ENCODE measurements at places on chromosomes 1 and 21.

DNA sequence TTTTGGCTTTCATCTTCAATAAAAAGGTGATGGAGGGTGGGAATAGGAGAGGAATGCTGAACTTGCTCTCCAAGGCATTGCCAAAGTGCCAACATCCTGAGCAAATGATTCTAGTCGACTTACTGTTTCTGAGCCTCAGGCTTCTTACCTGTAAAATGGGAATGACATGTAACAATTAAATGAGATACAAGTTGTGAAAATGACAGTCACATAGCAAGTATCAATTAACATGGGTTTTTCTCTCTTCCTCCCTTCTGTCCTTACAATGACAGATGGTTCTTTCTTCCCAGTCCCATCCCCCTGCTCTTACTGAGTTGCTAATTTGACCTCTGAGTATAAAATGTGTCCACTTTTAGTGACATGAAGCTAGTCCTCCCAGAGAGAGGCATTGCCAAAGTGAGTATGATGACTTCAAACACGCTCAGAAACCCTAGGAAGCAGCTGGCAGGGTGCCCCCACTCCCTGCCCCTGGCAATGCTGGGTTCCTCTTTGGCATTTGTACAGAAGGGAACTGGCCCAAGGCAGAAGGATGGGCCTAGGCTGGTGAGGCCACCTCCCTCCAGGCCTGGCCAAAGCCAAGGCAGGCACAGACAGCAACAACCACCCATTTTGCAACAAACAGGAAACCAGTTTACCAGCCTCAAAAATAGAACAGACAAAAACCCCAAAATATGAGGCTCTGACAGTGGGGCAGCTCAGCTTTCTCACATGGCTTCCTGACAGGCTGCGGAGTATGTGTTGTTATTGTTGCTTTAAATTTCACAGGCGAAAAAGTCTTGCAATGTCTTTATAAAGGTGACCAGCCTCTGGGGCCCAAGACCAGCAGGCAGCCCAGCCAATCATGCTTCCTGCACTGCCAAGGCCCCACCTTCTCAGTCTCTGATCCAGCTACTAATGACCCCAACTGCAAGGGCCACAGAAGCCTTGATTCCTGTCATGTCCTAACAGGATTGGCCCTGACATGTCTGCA lies 115.9 kb downstream of the HIVEP3 start:
- no peak for DNase-seq

DNA sequence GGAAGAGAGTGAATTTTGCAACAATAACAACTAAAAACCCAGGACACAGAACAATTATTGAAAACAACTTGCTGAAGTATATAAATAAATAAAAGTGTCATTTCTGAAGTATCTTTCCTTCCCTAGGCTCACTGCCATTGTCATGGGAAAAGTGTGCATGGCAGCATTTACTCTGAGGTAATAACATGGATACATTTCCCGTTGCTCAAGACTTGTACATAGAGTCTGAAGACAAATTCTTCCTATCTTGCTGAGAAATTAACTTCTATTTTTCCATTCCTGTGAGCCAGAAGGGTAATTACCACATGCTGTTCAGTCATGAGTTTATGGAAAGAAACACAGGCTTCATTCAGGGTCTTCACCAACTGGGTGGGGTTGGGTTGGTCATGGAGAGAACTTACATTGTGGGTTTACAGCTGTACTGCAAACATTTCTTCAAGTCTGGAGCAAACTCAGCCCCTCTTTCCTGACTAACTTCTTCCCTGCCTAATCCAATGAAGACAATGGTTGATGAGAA lies 32.2 kb downstream of the ST6GALNAC3 start:
- DNase-seq: no peak

GRCh38 chr1:117447661-117448060 lies 80.4 kb downstream of the MAN1A2 start:
- no peak for DNase-seq

DNA sequence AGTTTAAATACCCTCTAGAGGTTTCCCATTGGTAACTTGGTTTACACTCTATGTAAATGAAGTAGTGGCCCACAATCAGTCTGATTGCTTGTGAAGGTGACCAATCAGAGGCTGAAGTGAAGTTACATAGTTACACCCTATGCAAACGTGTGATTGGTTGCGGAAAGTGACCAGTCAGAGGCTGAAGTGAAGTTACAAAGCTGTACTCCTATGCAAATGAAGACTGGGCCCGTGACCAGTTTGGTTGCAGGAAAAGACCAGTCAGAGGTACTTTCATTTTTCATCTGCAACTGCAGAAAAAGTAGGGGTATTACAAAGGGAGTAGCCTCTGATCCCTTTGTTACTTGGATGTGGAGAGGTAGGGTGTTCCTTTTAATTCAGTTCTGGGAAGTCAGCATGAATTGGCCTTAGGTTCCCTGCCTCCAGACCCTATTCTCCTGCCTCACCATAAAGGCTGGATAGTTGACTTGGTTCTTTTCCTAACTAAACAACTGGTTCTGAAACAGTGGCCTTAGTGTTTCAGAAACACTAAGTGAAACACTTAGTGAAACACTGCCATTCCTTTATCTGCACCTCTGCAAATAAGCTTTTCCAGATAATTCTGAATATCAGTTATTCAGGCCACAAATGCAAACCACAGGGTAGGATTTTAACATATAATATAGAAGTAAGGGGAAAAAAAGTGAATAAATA lies 39.3 kb downstream of the MAGI3 start:
- DNase-seq: no peak

GRCh38 chr21:35982717-35983116 lies 77.6 kb downstream of the SETD4 start:
- DNase-seq: no peak

GRCh38 chr1:1305300-1306069 lies 2.2 kb downstream of the ACAP3 start:
- no peak for DNase-seq

DNA sequence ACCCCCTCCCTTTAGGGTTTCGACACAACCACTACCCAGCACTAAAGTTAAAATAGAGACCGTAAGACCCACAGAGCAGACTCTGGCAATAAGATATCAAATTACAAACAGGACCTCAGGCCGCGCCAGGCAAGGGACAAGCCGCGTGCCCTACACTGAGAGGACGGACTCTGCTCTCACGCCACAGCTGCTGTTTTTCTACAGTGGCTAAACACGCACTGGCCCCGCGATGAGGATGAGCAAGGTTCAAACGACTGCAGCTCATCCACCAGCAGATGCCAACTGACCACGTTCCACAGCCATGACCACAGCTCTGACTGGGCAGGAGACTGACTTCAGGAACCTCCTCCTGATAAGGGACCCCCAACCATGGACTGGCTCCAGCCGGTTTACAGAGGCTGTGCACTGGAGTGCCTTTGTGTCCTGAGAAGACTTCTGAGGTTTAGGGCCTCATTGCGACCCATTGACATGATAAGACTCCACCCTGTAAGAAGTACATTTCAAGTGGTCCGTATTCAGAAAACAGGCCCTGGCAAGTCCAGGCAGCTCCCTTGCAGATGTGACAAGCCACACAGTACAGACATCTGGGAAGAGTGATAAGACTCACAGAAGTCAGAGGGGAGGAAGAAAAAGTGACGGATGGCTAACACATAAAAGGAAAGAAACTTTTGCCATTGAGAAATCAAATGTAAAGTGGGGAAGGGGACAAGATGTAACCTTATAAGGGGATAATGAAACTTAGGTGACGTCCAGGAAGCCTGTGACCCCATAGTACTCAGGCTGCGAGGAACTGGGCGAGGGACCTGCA lies 1.5 kb upstream of the KRTAP10-6 start:
- peak; percentile 70 for DNase-seq

GRCh38 chr1:51736702-51737101 lies 119.8 kb downstream of the OSBPL9 start:
- DNase-seq: no peak

- no peak for DNase-seq
These were observed 111.8 kb upstream of the CYYR1 start for GRCh38 chr21:26684889-26685288.

GRCh38 chr1:50473513-50473912 lies 50.3 kb upstream of the DMRTA2 start:
- DNase-seq: no peak

DNA sequence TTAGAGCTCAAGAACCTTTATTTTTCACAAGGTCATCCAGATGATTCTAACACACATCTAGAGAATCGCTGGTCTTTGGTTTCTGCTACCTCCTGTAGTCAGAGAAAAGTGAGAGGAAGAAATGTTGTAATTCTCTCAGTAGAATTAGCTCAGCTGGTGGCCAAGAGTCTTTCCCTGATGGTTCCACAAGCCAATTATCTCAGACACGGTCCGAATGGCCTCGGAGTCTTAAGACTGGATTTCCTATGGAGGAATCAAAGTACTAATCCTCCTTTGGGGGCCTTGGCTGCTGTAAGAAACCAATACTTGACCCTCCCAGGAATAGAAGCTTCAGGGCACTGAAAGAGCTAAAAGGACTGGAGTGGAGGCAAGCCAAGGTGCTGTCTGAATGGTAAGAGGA lies 1.8 kb downstream of the TMEM81 start:
- no peak for DNase-seq

GRCh38 chr1:21633992-21634805 lies 35.0 kb downstream of the RAP1GAP start:
- no peak for DNase-seq

DNA sequence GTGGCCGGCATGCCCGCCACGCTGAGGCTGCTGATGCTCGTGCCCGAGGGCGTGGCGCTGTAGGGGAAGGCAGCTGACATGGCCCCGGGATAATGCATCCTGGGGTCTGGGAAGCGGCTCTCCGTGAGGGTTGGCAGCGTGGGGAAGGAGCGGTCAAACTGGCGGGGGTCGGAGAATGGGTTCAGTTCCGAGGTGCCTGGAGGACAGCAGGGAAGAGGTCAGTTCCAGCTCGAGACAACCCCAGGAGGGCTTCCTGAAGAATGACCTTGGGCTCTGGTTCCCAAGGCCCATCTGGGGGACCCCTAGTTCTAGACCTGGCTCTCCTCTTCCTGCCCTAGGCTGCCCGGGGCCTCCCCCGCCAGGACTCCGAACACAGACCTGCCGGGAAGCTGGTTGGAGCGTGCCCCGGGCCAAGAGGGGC lies 27.6 kb downstream of the RUNX3 start:
- DNase-seq: no peak

DNA sequence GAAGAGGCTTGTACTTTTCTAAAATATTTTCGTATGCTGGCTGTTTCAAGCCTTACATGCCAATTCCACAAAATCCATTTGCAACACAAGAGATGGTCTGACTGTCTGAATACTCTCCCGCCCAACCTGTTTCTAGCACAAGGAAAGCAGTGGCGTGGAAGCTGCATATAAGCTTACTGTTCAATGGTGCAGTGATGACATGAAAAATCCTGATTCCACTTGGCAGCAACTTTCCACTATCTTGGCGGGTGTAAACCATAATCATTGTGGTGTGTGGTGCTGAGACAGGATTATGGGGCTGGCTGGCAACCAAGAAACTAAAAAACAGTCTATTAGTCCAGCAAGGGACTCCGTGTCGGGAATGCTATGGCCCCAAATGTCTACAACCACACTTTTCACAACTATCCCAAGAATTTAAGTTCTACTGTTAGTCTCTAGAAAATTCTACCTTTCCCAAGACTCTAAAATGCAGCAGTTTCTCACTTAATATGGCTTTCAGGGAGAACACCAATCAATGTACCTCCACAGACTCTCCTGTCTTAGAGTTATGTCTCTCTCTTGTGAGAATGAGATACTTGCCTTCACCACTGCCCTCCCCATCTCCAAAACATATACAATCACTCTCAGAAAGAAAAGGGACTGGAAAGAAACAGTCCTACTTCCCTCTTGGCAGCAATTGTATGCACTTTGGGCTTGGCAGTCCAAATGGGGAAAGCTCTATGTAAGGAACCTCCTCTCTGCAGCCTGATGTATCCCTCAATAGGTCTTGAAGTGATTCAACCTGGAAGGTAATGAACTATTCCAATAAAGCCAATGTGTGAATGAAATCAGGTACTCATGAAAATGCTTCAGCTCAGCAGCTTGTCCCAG lies 9.5 kb downstream of the COLGALT2 start:
- no peak for DNase-seq

DNA sequence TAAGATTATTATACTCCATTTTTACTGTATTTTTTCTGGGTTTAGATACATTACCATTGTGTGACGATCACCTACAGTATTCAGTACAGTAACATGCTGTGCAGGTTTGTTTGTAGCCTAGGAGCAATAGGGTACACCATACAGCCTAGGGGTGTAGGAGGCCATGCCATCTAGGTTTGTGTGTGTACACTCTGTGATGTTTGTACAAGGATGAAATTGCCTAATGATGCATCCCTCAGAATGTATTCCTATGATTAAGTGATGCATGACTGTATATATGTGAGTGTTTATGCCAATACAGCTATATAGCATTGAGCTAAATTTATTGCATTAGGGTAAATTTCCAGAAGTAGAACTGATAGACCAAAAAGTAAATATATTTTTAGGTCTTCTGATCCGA lies 23.3 kb downstream of the TUFT1 start:
- no peak for DNase-seq

DNA sequence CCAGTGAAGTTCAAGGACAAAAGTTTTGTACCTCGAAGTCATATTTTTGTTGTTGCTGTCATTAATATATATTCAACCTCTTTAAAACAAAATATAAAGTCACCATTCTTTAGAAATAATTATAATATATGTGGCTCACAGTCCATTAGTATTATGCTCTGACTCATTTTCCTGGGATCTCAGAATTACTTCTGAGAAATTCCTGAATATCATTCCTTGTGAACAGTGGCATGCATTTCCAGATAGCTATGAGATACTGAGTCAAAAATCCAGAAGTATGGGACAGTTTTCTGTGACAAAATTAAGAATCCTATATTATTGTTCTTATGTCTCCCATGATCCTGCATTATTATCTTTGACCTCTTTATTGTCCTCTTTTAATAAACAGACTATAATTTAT lies 13.8 kb upstream of the RGS21 start:
- no peak for DNase-seq

GRCh38 chr21:39452970-39453342 lies 1.2 kb downstream of the SH3BGR start:
- DNase-seq: no peak

DNA sequence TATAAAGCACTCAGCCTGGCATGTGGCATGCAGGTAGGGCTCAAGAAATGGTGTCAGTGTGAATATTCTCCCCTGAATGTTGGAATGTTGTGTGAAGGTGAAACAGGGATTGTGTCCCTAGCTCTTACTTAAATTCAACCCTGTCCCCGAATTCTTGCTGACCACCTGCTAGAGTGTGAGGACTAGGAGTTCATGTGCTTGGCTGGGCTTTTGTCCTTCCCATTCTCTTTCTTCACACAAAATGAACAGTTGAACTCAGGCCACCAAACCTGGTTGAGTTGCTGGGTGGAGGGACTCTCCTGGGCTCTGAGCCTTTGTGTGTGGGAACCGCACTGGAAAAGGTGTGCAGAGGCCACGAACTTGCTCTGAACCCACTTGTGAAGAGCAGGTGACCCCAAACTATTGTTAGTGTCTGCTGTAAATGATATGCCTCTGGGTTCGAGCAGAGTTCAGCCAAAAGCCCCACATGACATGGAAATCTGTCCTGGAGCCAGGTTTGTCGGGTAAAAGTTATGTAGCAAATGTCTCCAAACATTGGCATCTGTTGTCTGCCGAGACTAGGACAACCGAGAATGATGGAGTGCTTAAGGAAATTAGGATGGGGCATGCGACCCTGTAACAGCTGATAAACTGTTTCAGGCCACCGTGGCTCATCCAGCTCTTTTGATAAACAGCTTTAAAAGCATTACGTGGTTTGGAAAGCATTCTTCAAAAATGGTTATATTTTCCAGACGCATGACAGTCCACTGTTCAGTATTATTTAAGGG lies 144.2 kb downstream of the DHRS3 start:
- DNase-seq: no peak

GRCh38 chr1:63051356-63051755 lies 267.4 kb downstream of the ATG4C start:
- no peak for DNase-seq

- DNase-seq: no peak
These were observed 56.8 kb downstream of the NFIA start for GRCh38 chr1:61138921-61139774.
